ENCODE measurements at places on chromosomes 7 and 10.

DNA sequence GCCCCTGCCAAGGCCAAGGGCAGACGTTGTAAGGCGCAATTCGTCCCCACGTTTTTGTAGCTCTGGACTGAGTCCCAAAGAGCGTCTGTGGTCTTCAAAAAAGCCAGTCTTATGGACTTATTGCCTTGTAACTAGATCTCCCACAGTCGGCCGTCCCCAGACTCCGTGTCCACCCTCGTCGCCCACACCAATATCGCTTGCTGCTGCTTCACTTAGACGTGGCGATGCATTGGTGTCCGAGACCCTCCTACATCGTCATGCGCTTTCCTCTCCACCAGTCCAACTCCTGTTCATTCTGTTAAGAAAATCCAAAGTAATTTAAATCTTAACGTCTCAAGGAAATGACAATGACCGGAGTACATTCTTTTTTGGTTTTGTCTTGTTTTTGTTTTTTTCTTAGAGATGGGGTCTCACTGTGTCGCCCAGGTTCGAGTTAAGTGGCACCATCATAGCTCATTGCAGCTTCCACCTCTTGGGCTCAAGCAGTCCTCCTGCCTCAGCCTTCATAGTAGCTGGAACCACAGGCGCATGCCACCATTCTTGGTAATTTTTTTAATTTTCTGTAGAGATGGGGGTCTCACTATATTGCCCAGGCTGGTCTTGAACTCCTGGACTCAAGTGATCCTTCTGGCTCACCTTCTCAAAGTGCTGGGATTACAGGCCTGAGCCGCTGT is 851 bp downstream of the KIFBP start:
- DNase-seq, result no peak

DNA sequence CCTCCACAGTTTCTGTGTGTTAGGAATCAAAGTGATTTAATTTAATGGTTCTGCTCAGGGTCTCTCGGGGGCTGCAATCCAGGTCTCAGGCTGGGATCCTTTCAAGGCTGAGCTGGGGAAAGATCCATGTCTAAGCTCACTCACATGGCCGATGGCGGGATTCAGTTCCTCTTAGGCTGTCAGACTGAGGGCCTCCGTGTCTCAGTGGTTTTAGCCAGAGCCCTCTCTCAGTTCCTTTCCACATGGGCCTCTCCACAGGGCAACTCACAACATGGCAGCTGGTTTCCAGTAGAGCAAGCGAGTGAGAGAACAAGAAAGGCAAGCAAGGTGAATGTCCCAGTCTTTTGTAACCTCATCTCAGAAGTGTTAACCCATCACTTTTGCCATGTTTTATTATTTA is 26.9 kb downstream of the CAV1 start:
- DNase-seq, result no peak

- no peak for DNase-seq
These were observed 247.0 kb upstream of the HABP2 start for GRCh38 chr10:113305871-113306270.

GRCh38 chr7:93835702-93836101 is 54.9 kb downstream of the TFPI2 start:
- no peak for DNase-seq

GRCh38 chr10:96610817-96611216 is 24.0 kb upstream of the TM9SF3 start:
- peak; percentile 40 for DNase-seq

DNA sequence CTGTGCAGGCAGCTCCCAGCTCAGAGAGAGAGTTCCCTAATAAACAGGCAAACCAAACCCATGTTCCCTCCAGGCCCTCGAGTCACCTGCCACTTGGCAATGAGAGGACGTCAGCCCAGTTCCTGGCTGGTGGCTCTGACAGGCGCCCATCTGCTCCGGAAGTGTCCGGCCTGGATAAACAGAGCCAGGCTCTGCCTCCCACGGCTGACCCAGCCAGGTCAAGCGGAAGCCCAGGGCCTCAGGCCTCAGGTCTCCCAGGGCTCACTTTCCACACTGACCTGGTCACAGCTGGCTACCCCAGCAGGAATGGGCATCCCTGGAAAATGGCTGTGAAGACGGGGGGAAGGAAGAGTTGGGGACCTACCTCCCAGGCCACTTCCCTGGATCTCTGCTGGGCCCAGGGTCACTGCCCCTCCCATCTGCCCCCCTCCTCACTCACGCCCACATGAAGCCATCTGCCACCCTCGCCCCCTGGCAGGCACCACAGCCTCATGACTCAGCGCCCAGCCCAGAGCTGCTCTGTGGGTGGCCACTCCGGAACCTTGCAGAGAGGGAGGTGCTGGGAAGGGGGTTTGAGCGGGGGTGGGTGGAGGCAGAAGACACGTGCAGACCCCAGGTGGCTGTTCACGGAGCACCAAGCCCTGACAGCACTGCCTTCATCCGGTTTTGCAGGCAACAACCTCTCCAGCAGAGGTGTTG is 37.4 kb upstream of the DUSP5 start:
- DNase-seq, result no peak

DNA sequence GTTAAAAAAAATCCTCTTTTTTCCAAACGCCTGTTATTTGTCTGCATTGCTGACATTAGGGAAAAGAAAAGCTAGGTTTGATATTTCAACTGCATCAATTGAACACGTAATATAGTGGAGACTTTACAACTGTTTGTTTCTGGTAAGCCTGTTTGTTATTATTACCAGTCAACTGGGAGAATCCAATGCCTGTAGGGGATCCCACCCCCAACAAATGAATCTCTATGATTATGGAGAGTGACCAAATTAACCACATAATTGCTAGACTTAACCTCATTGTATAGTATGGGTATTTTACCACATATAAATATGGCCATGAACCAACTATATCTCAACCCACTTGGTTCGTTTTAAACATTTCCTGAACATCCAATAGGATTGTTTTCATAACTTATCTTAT is 216.1 kb downstream of the TWIST1 start:
- no peak for DNase-seq

DNA sequence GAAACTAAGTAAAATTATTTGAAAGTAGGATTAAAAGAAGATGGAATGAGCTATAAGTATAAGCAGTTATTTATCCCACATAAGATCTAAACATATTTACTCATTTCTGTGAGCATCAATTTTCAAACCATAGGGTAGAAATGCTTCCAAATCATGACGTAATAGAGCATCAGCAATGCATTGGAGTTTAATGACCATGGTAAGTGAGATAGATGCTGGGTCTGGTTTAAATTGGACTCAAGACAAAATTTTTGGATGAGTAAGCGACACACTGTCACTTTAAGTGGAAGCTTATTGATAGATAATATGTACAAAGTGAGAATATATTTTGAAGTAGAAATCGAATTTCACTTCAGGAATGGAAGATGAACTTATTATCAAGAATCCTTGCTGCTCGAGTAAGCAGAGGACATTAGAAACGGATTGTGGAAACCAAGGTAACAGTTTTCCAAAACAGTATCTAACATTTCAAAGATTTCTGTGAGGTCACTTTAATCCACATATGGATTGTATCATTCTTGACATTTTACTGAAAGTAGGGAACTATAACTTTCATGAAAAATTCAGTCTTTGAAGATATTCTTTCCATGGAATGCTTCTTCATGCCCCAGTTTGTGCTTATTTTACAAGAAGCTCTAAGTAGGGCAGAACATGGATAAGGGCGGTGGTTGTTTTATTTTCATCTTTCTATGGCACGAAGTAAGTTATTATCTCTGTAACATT is 85.8 kb downstream of the AGMO start:
- no peak for DNase-seq

GRCh38 chr10:34861293-34862021 is 46.4 kb upstream of the PARD3 start:
- DNase-seq, result no peak

DNA sequence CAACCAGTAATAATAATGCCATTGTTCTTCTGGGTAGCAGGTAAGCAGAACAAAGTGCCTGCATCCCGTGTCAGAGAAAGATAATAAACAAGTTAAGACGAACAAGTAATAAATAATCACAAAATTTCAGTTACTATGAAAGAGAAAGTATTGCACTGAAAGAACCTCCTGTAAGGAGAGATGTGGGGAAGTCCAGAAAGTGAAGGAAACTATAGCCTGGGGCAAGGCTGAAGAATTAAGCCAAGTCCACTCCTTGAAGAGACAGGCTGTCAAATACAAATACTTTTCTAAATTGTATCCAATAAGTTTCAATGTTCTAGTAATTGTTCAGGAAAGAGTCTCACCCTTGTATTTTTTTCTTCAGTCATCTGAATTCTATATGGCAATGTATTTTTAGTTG is 611.4 kb downstream of the MAGI2 start:
- DNase-seq, result no peak

- no peak for DNase-seq
These were observed 17.5 kb downstream of the RASGEF1A start for GRCh38 chr10:43249151-43249961.

DNA sequence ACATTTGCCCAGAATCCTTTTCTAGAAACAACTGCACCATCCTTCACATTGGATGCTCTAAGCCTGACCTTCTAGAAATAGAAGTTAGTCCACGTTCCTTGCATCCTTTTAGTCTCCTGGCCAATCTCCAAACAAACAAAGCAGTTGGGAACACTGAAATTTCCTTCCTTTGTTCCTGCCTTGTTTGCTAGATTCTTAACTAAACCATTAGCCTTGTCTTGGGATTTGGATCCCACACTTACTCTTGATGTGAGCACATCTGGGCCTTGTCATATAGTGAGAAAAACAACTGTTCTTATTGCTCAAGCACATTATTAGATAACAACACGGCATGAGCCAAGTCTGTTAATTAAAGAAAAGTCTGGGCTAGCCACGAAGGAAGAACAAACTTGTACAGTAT is 319.3 kb upstream of the GHITM start:
- DNase-seq, result no peak

- no peak for DNase-seq
These were observed 276.9 kb downstream of the TNS3 start for GRCh38 chr7:47304727-47305719.

DNA sequence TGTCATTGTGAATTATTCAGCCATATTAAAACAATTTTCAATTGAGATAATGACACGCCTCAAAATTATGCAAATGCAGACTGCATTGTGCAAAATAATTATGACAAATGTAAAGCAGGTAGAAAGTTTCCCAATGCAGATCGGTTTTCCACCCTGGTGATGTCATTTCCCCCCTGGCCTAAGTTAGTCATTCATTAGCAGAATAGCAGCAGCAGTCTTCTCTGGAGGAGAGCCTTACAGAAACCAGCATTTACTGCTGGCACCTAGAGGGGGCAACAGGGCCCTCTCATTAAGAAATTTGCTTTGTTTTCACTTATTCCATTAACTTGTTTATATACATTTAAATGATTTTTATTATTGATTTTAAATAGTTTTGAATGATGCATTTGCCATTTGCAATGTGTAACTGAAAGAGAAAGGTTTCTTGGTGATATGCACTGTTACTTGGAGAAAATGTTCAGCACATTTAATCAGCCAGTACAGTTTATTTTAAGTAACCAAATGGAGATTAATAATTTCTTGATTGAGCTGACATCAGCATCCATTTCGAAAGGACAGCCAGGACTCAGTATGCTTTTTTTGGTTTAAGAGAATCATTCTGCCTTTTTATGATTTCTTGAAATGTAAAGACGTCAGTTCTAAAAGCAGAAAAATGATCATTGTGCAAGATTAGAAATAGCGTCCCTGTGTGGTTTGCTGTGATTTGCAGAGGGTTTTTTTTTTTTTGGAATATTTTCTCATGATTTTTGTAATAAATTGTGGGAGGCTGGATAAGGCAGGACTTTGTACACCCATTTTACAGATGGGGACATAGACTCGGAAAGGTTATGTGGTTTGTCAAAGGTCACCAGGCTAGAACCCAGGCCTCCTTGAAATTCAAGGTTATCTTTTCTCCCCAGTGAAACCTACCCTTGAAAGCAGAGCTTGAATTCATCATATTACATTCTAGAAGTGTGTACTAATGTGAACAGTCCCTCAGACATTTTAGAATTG is 3.5 kb downstream of the ARID5B start:
- DNase-seq, result peak; percentile 63

DNA sequence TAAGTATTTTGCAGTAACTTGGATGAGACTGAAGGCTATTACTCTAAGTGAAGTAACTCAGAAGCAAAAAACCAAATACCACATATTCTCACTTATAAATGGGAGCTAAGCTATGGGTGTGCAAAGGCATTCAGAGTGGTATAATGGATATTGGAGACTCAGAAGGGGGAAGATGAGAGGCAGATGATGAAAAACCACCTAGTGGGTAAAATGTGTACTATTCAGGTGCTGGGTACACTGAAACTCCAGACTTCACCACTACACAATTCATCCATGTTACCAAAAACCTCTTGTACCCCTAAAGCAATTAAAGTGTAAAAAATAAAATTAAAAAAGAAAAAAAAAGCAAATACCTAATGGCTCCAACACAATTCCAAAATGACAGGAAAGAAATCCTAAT is 351.7 kb downstream of the NXPH1 start:
- DNase-seq, result peak; percentile 3

DNA sequence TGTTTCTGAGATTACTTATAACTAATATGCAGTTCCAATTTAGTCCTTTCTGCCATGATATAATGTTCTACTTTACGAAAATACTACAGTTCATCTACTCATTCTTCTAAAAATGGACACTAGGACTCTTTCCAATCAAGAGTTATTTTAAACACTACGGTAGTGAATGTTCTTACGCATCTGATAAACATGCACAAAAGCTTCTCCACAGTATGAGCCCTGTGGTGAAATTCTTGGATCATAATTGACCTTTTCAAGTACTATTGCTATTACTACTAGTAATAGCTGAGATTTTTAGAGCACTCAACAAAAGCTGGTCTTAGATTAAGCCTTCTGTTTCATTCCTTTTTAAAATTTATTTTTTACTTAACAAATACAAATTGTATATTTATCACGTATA is 106.4 kb downstream of the CH25H start:
- no peak for DNase-seq

DNA sequence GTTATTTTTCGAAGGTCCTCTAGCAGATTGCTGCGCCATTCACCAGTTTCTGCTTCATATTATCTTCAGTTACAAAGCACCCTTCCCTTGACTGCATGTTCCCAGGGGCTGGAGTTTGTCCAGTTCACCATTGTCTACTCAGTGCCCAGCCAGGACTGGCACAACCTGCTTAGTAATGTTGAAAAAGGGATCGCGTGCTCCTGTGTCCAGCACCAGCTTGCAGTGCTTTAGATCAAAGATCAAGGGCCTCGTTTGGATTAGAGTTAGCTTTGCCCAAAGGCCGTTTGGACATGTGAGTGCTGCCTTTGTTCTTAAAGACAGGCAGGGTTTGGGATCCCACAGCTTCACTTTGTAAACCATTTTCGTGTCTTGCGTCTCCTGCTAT is 867 bp downstream of the ATP6V0E2 start:
- DNase-seq, result no peak

- DNase-seq, result no peak
These were observed 2.0 kb upstream of the PLPP4 start for GRCh38 chr10:120455004-120455403.

- no peak for DNase-seq
These were observed 138.4 kb upstream of the NFE2L3 start for GRCh38 chr7:26013551-26014083.

Data from HT-29 (cell line).